Activated CD4-positive, CD25-positive, alpha-beta regulatory T cell treated with anti-CD3 and anti-CD28 coated beads, Interleukin-2, amount 50 U/mL, for 24 hours (primary cell): ENCODE measurements at places on chromosomes 12 and 14.

- no peak for ATAC-seq
Observed at GRCh38 chr12:20142316-20142715, 226.0 kb upstream of the PDE3A start.

GRCh38 chr12:100339071-100339470, 17.8 kb upstream of the SLC17A8 start:
- no peak for ATAC-seq

- peak; percentile 17 for ATAC-seq
Observed at GRCh38 chr14:105019861-105020814, 745 bp downstream of the CDCA4 start.

DNA sequence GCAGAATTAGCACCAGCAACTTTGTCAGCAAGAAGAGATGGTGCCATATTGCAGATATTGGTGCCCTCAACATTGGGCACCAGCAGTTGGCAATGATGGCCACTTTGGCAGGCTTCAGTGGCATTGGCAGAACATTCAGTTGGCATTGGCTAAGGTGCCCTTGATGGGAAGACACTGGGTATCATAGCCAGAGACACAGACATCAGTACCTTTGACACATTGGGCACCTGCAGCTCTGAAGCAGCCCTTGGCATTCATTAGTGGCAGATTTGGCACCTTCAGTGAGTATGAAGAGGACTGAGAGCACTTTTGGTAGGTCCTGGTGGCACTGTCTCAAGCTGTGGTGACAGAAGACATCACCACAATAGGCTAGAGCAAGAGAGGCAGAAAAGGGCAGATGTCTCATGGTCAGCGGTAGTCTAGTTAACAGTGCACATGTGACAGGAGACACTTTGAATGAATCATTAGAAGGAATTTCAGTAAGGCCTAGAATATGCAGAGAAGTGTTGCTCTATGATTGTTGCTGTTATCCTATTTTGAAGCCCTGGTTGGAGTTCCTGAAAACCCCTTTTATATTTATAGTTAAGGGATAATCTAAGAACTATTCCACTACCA, 422.2 kb downstream of the APAF1 start:
- ATAC-seq = no peak

DNA sequence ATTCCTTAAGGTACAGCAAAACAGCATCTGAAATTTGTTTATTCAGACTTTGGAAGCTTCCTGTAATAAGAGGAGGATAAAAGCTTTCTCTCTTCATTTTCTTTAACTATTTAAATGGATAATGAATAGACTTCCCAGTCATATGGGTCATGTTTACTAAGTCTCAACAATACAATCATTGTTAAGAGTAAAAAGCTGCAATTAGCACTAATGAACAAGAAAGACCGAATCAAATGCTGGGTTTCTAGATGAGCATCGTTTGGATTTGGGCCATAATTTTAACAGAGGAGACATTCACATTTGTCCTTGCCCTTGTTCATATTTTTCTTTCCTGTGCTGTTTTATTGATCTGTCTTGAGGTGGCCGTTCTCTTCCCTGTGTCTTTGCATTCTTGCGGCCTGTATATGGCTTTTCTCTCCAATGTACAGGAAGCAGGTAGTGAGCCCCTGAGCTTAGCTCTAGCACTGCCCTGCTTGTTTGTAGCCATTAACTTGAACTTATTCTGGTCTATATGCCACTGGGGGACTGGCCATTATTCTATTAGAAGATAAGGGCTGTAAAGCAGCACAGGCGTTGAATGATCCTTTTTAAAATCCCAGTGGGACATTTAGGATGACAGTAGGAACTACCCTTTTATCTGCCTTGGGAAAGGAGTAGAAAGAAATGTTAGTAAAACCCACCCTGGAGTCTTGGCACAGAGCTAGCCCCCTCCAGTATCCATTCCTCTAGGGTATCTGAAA, 34.6 kb downstream of the ABHD12B start:
- ATAC-seq = no peak

DNA sequence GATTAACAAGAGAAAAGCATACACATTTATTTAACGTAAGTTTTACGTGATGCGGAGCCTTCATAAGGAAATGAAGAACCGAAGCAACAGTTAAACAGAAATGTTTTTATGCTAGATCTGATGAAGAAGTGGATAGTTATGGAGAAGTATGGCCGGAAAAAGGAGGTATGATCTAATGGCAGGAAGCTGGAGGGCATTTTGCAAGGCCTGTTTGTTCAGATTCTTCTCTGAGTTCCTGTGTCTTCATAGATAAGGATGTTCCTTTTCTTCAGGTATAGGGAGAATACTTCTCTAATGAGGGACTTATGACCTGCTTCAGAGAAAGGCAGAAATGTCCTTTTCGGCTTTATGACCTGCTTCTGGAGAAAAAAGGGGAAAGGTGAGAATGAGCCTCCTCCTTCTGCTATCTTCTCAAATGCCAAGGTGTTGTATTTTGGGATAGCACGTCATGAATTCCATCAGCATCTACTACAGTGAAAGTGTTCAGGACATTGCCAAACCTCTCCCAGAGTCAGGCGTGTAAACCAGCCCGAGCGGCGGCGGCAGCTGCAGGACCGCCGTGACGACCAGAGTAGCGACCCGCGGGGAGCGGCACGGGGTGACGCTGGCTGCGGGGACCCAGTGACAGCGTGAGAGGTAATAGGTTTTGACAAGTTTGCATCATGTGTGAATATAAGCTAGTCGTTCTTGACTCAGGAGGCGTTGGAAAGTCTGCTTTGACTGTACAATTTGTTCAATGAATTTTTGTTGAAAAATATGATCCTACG, 33.7 kb upstream of the SGPP1 start:
- ATAC-seq = no peak
